ENCODE measurements at places on chromosomes 5 and 9.

DNA sequence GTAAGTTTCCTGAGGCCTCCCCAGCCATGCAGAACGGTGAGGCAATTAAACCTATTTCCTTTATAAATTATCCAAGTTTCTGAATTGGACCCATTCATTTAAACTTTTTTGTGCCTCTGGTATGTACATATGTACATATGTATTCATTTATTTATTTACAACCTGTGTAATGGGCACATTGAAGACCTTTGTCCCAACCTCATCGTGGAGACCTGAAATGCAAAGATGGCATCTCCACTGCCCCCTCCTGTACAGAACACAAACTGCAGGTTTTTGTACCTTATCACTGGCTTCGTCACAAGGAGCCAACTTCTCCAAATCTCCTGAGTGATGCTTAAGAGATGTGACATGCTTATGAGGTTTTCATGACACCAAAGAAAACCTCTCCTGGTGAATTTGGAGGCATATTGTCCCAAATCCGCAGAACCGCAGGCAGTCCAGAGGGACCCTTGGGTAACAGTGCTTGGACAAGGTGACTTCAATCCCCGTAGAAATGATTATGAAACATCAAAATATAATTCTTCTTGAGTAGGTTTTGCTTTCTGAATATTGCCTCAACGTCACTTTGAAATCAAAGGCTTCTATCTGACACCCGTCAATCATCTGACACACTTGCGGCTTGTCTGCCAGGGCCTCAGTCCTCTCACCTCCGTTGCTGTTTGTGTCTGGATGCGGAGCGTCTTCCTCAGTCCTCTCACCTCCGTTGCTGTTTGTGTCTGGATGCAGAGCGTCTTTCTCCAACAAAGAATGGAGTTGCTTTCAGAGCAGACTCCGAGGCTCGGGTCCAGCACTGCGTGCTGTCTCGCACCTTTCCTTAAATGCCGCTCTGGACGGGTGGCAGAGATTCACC lies 135.0 kb upstream of the IRX4 start:
- no peak for DNase-seq

DNA sequence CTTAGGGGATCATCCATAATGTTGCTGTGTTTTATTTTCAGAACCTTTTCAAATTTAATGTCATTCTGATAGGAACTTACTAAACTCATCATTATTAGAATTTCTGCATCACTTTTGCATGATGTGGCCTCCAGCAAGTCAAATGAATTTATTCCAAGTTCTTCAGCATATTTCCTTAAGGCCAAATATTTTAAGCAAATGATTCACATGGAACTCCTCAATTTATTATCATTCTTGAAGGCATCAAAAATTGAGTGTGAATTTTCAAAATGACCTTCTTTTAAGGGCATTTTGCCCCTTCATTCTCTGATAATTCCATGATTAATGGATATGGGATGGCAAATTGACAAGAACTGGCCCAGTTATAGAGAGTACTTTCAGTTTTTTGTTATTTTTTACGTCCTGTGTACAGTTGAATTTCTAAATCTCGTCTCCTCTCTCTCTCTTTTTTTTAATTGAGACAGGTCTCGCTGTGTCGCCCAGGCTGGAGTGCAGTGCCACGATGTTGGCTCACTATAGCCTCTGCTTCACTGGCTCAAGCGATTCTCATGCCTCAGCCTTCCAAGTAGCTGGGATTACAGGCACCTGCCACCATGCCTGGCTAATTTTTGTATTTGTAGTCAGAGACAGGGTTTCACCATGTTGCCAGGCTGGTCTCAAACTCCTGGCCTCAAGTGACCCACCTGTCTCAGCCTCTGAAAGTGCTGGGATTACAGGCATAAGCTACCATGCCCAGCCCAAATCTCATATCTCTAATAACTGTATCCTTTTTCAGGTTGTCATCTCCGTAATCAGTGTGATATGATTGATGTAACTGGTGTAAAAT lies 29.1 kb downstream of the GPR21 start:
- DNase-seq: no peak

GRCh38 chr5:134296213-134296612 lies 70.3 kb upstream of the PPP2CA start:
- DNase-seq: no peak

- DNase-seq: no peak
Observed at GRCh38 chr9:79695531-79696175, 123.9 kb downstream of the TLE4 start.

DNA sequence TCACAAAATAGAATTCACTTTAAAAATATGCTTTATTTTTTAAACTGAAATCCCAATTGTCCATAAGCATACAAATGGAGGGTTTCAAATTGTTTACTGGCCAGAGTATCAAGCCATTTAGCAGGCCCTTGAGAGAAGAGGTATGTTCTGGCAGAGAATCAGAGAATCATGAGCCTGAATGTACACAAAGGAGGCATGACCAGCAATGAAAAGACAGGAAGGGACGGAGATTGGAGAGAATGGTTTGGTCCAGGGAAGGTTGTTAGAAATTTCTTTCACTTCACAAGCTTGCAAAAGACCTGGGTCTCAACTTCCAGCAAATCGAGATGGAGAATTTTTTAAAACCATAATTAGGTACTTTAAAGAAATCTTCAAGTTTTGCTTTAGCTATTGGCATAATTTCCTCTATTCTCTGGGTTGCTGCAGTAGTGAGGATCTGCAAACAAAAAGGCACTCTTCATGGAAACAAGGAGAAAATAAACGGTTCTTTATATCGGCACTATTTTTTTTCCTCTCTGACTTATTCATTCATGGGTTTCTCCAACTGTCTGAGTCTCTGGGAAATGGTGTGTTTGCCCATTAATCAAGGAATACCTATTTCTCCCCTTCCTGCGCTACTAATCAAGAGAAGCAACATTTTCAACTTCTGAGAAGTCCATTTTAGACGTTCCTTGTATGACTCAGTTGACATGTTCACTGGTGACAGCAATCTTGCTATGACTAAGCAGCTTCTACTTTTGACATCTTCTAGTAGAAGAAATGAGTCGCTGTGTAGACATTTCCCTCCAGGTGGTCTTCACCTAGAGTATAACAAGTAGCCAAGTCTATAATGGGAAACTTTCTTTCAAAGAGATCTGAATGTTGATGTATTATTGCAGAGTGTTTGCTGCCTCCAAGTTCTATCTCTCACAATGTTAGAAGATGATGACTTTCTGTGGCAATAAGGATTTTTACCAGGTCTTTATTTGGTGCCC lies 23.1 kb upstream of the ERCC6L2 start:
- DNase-seq: no peak

DNA sequence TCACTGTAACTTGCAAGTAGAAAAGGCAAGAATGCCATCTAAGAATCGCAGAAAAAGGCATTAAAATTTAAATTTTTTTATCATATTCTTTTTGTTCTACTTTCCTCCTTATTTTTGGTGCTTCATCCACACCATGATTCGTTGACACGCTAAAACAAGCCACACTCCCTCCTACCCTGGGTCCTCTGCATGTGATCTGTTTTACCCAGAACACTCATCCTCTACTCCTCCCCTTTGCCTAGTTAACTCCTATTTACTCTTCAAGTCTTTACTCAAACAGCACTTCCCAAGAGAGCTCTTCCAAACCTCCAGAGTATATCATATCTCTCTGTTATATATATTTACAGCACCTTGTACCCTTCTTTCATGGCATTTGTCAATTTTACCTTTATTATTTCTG lies 61.4 kb upstream of the SRP19 start:
- DNase-seq: no peak

- DNase-seq: no peak
Observed at GRCh38 chr9:135689011-135689410, 10.3 kb downstream of the SOHLH1 start.

GRCh38 chr5:34553581-34553980 lies 102.5 kb upstream of the RAI14 start:
- no peak for DNase-seq

- no peak for DNase-seq
Observed at GRCh38 chr5:160462167-160462566, 40.5 kb downstream of the PTTG1 start.

DNA sequence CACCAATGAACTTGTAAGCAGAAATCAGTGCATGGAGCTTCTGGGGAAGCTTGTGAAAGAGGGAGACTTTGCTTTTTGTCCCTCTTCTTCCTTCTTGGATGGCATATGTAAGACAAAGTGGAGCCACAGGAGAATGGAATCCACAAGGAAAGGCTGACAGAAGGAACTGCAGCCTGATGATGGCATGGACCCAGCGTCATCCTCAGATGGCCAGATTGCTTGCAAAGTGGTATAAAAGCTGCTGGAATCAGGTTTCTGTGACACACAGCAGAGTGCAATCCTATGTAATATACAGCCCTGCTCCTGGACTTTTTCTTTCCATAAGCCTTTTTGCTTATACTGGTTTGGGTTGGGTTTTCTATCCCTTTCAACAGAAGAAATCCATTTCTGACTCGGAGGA lies 31.4 kb upstream of the SPARC start:
- DNase-seq: no peak

GRCh38 chr9:93252116-93252780 lies 68.3 kb downstream of the WNK2 start:
- no peak for DNase-seq

DNA sequence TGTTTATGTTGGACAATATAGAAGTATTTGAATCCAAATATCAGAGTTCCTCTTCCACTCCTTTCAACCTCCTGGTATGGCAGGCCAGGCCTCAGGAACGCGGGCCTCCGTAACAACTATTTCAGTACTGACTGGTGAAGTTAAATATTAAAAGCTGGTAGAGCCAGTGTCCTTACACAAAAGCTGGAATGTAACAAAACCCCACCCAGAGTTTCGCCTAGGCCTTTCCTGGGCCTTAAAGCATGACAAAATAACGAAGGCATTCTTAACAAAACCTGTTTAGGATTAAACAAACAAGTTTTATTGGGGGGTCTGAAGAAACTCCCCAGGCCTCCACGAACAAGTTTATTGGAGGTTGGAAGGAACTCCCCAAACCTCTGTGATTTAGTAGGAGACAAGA lies 61.6 kb upstream of the GNE start:
- no peak for DNase-seq

DNA sequence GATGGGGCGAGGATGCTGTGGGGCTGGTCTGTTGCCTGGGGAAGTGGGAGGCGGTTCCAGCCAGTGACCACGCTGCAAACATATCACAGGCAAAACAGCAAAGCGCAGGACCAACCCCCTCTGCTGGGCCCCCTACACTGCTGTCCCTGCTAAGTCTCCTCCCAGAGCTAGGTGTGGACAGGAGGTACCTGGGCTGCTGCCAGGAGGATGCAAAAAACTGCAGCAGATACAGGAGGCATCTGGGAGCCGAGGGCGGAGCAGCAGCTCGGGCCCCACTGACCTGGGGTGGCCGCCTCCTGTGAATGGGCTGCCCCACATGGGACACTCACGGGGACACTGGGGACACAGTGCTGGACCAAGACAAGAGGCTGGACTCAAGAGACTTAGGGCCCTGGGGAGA lies 48.0 kb upstream of the PHYKPL start:
- DNase-seq: no peak

- no peak for DNase-seq
Observed at GRCh38 chr5:179875741-179876609, 17.4 kb upstream of the MRNIP start.

DNA sequence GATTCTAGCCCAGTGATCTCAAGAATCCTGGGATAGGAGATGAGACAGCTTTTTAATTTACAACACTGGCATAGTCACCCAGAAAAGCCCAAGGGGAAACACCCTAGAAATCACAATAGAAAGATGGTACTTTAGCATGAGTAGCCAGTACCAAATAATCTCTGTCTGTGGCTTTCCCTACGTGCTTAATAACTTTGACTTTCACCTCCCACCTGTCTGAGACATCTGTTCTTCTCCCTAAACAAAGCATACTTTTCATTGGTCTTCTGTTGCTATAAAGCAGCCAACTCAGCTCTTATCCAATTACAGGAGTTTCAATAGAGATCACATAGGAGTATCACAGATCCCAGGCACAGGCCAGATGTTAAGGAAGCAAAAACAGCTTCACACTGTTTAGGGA lies 10.4 kb downstream of the MARCHF3 start:
- DNase-seq: no peak

- no peak for DNase-seq
Observed at GRCh38 chr9:12289711-12290110, 403.5 kb upstream of the TYRP1 start.

DNA sequence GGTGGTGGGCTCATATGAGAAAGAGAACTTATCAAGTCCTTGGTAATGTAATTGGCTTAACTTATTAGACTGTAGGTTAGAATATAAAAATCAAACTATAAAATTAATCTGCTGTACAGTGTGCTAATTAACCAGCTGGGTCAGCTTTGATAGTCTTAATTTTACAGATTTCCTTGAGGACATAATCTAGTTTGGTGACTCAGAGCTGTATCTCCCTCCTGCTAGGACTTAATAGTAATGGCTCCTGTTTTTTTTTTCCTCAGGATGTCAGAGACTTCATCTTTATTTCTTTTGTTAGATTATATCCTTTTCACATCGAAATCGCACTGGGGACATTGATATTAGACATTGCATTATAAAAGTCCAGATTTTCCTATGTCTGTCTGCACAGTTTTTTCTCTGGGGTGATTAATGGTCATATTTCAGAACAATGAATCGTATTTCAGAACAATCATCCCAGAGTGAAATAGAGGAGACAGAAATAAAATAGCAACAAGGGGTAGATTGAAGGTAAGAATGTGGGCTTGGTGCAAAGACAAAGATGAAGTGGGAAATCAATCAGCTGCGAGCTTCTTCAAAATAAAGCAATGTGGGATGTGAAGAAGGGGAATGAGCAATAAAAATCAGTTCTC lies 346.4 kb upstream of the RIOK2 start:
- no peak for DNase-seq

- no peak for DNase-seq
Observed at GRCh38 chr9:77896938-77897667, 134.5 kb downstream of the GNAQ start.

DNA sequence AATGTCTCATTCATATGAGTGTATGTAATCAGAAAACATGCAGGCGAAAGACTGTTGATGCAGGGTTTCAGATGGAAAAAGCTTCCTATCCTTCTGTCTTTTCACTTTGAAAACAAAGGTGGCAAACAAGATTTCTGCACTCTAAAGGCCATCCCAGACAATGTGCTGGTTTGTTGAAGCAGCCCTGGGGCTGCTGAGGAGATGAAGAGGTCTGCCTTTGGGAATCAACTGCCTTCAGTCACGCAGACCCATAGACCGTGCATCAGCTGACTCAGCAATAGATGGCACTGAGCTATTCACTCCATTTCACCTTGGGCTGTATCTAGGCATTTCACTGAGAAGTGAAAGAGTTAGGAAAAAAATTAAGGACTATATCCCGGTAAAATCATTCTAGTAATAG lies 60.5 kb upstream of the C5orf46 start:
- no peak for DNase-seq

DNA sequence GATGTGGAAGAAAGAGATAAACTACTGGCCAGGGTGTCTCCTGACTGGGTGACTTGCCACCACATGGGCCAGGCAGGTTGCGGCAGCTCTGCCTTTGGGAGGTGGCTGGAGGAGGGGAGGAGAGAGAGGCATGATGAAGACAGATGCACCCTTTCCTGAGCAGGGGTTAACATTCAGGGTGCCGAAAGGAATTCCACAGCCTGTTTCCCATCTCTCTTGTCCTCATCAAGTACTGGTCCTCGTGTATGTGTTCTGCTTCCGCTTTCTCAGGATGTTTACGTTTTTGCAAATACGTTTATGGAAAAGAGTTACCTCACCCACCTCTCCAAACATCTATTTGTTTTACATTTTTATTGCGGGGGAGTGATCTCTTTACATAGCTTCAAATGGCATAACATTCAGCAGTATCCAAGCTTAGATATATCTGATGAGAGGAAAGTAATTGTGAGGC lies 73.4 kb downstream of the C9orf85 start:
- DNase-seq: no peak

- no peak for DNase-seq
Observed at GRCh38 chr9:133991214-133991921, 756 bp downstream of the VAV2 start.

- DNase-seq: no peak
Observed at GRCh38 chr5:132059696-132060500, 557 bp upstream of the IL3 start.
